ENCODE measurements at places on chromosomes 3 and 15.

DNA sequence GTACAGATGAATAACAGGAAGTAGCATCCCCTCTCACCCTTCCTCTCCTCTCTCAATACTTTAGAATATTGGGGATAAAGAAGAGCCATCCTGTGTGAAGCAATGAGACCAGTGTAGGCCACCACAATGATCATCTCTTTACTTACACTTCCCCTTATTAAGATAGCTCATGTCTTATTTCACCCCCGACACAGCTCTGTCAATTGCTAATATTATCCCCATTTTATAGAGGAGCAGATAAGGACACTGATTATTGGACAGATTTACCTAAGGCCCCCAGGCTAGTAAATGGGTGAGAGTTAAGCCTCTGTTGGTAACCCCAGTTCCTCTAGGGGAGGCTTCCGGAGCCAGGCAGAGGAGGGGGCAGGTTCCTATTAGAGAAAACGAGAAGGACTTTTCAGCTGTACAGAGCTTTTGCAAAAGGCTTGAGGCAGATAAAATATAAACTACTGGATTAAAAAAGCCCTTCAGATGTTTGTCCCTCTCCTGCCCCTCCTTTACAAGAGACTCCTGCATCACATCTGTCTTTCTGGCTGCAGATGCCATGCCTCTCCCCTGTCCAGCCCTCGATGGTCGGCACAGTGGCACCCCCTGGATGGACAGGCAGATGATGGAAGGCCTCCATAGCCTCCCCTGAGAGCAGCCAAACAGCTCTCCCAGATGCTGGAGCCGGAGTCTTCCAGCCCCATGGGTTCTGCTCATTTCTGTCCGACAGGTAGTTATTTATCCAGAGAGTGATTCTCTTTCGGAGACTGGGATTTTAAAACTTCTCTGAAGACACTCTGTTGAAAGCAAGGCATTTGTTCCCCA is 49.4 kb upstream of the LCTL start:
- DNase-seq = no peak
- no peaks in the 10 kb centered on the region for H3K27me3 ChIP-seq
- H3K4me1 ChIP-seq = peaks cover 17% of the 10 kb centered on the region
- H3K36me3 ChIP-seq = no peaks in the 10 kb centered on the region
- H3K27ac ChIP-seq = no peak overlapping the region

- peaks cover 72% of the 10 kb centered on the region for H3K27me3 ChIP-seq
- peak overlapping the region; percentile 74 for H3K4me3 ChIP-seq
- H3K4me1 ChIP-seq = no peaks in the 10 kb centered on the region
- H3K27ac ChIP-seq = no peak overlapping the region
These were observed 1.3 kb upstream of the SLITRK3 start for GRCh38 chr3:165197481-165197800.

- no peak overlapping the region for H3K27ac ChIP-seq
- H3K27me3 ChIP-seq = peaks cover 22% of the 10 kb centered on the region
- DNase-seq = no peak
- H3K4me3 ChIP-seq = peak overlapping the region; percentile 69
These were observed 1.8 kb downstream of the APBA2 start for GRCh38 chr15:28887339-28888174.

DNA sequence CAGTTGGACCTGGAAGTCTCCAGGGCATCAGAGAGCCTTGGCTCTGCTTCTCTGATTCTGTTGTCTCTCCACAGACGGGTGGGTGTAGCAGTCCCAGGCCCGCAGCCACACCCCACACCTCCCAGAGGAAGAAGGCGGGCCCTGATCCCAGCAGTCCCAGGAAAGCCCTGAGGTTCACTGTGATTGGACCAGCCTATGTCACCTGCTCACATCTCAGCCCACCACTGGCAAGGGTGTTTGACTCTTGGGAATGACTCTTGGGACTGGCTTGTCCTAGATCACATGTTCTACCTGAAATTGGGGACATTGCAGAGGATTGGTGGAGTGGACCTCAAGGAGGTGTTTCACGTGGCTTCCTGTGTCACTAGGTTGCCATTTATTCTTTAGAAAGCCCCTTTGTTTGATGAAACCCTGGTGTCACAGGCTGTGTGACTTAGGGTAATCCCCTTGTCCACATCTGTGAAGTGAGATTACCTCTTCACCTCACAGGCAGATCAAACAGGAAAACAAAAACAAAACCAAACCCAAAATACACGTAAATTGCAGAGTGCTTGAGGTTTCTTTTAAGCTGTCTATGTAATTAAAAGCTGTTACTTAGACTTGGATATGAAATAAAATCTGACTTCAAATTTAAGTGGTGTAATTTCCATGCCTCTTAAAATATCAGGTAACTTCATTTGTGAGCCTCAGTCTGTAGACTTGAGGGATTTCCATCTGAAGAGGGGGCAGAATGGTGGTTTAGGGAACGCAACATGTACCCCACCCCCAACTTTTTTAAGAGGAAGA is 26.7 kb downstream of the FLNB start:
- H3K27ac ChIP-seq = no peak overlapping the region
- H3K27me3 ChIP-seq = no peaks in the 10 kb centered on the region
- H3K36me3 ChIP-seq = peaks cover 78% of the 10 kb centered on the region
- peak; percentile 83 for DNase-seq
- peaks cover 25% of the 10 kb centered on the region for H3K4me1 ChIP-seq

- H3K4me3 ChIP-seq = no peak overlapping the region
- peaks cover 75% of the 10 kb centered on the region for H3K27me3 ChIP-seq
- H3K4me1 ChIP-seq = no peaks in the 10 kb centered on the region
- peak; percentile 62 for DNase-seq
These were observed 13.7 kb downstream of the CELF6 start for GRCh38 chr15:72306211-72306785.

DNA sequence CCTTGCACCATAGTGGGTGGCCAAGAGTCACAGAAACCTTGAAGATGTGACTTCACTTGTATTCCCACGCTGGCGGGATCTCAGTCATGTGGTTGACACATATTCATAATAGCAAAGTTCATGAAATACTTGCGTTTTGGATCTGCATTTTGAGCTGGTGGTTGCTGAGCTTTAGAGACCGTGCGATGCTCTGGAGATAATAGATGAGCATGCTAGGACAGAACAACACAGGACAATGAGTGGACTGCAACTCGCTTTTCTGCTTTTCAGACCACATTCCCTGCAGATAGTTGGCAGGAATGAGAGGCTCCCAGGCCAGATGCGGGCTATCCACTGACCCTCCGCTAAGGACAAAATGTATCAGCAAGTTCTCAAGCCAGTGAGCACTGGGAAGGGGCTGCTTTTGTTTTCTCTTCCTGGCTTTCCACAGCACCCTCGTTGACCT is 13.8 kb upstream of the STARD5 start:
- no peaks in the 10 kb centered on the region for H3K27me3 ChIP-seq
- no peak overlapping the region for H3K4me3 ChIP-seq
- no peaks in the 10 kb centered on the region for H3K36me3 ChIP-seq
- no peak for DNase-seq
- H3K27ac ChIP-seq = no peak overlapping the region

DNA sequence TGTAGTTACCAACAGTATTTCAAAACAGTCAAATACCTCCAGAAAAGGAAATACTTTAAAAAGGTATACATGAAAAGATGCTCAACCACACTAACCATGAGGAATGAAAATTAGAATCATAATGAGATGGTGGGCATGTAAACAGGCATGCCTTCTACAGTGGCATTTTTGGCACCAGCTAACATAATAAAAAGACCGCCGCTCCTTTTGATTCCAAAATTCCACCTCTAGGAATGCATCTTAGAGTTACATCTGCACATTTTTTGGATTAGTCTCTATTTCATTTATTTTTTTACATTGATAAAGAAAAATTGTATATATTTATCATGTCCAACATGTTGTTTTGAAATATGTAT is 37.0 kb upstream of the SPTBN5 start:
- H3K4me1 ChIP-seq = peaks cover 12% of the 10 kb centered on the region
- peaks cover 4% of the 10 kb centered on the region for H3K36me3 ChIP-seq
- no peak overlapping the region for H3K4me3 ChIP-seq

DNA sequence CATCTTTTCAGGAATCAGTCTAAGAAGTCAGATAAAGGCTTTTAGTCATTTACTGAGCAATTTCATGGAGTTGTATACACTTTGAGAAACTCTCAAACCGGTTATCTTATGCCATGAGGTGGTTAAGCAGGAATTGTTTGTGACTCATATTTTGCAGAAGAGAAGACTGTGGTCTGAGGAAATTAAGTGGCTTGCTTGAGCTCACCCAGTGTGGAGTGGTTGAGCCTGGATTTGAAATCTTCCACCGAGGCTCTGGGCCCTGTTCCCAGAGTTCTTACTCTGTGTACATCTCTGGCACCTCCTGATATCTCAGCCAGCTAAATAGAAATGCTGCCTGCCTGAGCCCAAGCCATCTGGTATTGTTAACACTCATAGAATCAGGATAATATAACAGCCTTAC is 37.8 kb upstream of the BCL6 start:
- no peak overlapping the region for H3K4me3 ChIP-seq
- H3K27ac ChIP-seq = no peak overlapping the region
- DNase-seq = no peak
- no peaks in the 10 kb centered on the region for H3K4me1 ChIP-seq
- no peaks in the 10 kb centered on the region for H3K36me3 ChIP-seq

GRCh38 chr15:99741835-99742234 is 8.6 kb upstream of the LYSMD4 start:
- H3K36me3 ChIP-seq = no peaks in the 10 kb centered on the region
- no peak overlapping the region for H3K27ac ChIP-seq
- no peaks in the 10 kb centered on the region for H3K4me1 ChIP-seq
- H3K4me3 ChIP-seq = no peak overlapping the region

GRCh38 chr3:52431459-52432223 is 13.3 kb downstream of the SEMA3G start:
- no peaks in the 10 kb centered on the region for H3K36me3 ChIP-seq
- H3K4me3 ChIP-seq = no peak overlapping the region
- peak; percentile 30 for DNase-seq

- no peaks in the 10 kb centered on the region for H3K36me3 ChIP-seq
- no peak overlapping the region for H3K27ac ChIP-seq
- H3K4me1 ChIP-seq = peaks cover 4% of the 10 kb centered on the region
- no peak for DNase-seq
- H3K4me3 ChIP-seq = no peak overlapping the region
These were observed 214.5 kb upstream of the ROPN1 start for GRCh38 chr3:124206225-124207055.

GRCh38 chr3:126378341-126378751 is 16.4 kb upstream of the CFAP100 start:
- H3K27ac ChIP-seq = no peak overlapping the region
- H3K36me3 ChIP-seq = no peaks in the 10 kb centered on the region
- no peak overlapping the region for H3K4me3 ChIP-seq
- no peak for DNase-seq
- no peaks in the 10 kb centered on the region for H3K27me3 ChIP-seq

- H3K4me1 ChIP-seq = peaks cover 5% of the 10 kb centered on the region
- no peak overlapping the region for H3K27ac ChIP-seq
- no peak for DNase-seq
- H3K4me3 ChIP-seq = no peak overlapping the region
- H3K27me3 ChIP-seq = no peaks in the 10 kb centered on the region
- no peaks in the 10 kb centered on the region for H3K36me3 ChIP-seq
These were observed 36.6 kb downstream of the ATP2B2 start for GRCh38 chr3:10468613-10469354.

DNA sequence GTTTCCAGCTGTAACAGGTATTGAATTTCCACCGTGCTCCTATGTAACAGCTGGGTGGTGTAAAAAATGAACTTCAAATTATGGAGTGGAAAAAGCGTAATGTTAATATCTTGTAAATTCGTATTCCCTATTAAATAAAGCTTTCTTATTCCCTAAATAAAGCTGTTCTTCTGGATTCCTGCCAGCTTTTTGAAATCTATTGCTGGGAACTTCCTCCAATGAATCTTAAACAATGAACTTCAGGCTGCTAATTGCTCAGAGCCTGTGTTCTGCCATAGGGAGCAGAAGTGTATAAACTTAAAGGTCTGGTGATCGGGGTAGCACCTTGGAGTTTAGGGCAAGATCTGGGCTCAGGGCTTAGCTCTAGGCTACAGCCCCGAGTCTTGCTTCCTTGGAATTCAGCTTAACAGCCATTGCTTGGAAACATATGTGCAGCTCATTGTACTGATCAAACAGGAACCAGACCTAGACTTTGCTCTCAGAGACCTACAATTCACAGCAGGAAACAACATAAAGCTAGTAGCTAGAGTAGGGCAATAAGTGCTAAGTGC is 1.4 kb downstream of the ARL14 start:
- no peaks in the 10 kb centered on the region for H3K36me3 ChIP-seq
- no peak overlapping the region for H3K4me3 ChIP-seq
- peaks cover 4% of the 10 kb centered on the region for H3K4me1 ChIP-seq
- DNase-seq = no peak

DNA sequence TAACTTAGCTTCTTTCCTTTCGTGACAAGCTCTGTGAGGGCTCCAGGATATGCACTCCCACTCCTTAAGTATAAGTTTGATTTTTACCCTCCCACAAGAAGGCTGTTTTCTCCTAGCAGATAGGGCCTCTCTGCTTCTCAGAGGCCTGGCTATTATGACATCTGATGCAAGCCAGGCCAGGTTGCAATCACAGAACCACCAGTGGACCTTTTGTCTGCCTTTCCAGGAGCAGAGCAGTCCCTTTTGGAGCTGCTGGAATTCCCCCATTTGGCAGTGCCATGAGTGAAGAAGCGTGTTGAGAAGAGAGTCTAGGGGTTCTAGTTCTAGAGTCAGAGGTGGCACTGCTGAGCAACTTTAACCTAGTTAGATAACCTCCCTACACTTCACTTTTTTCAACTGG is 1004.3 kb upstream of the SEMA6D start:
- no peaks in the 10 kb centered on the region for H3K36me3 ChIP-seq
- no peak overlapping the region for H3K4me3 ChIP-seq
- no peaks in the 10 kb centered on the region for H3K4me1 ChIP-seq
- DNase-seq = no peak
- H3K27me3 ChIP-seq = no peaks in the 10 kb centered on the region

- no peak overlapping the region for H3K4me3 ChIP-seq
- no peaks in the 10 kb centered on the region for H3K27me3 ChIP-seq
- H3K36me3 ChIP-seq = no peaks in the 10 kb centered on the region
- no peaks in the 10 kb centered on the region for H3K4me1 ChIP-seq
These were observed 90.4 kb upstream of the PHLDB2 start for GRCh38 chr3:111768571-111769100.

GRCh38 chr3:180306691-180307090 is 270.0 kb upstream of the PEX5L start:
- no peaks in the 10 kb centered on the region for H3K4me1 ChIP-seq
- no peak overlapping the region for H3K4me3 ChIP-seq
- no peak for DNase-seq
- H3K27ac ChIP-seq = no peak overlapping the region

- no peak overlapping the region for H3K4me3 ChIP-seq
- no peaks in the 10 kb centered on the region for H3K36me3 ChIP-seq
- DNase-seq = no peak
- no peak overlapping the region for H3K27ac ChIP-seq
- no peaks in the 10 kb centered on the region for H3K27me3 ChIP-seq
- no peaks in the 10 kb centered on the region for H3K4me1 ChIP-seq
These were observed 47.7 kb upstream of the ANKRD28 start for GRCh38 chr3:15845475-15845874.

- peak; percentile 69 for DNase-seq
- H3K4me1 ChIP-seq = no peaks in the 10 kb centered on the region
- no peaks in the 10 kb centered on the region for H3K36me3 ChIP-seq
- H3K27ac ChIP-seq = no peak overlapping the region
- no peak overlapping the region for H3K4me3 ChIP-seq
- H3K27me3 ChIP-seq = no peaks in the 10 kb centered on the region
These were observed 90.2 kb upstream of the LINGO1 start for GRCh38 chr15:77722759-77723460.
